Cortex of kidney (tissue), 1 donor: ENCODE measurements at places on chromosomes 2 and 18.

DNA sequence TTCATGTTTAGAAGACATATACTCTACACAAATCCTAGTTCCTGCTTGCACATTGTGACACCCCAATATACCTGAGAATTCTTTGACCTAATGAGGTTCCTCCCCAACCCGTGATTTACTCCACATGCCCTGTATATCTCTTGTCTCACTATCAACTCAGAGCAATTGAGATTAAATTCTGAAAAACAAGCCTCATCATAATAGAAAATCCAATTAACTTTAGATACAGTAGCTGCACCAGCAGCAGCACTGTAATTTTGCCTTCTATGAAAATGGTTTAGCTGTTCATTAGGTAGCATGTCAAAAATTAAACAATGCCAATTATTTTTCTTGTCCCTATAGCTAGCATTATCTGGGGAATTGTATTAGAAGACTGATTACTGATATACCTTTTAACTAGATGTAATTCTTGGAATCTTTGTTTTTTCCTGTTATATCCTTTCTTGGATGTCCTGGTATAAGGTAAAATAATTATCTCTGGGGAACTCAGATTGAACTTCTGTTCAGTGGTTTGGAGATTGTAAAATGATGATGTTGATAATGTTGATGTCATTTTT, 218.9 kb upstream of the TANK start:
- no peak for DNase-seq

DNA sequence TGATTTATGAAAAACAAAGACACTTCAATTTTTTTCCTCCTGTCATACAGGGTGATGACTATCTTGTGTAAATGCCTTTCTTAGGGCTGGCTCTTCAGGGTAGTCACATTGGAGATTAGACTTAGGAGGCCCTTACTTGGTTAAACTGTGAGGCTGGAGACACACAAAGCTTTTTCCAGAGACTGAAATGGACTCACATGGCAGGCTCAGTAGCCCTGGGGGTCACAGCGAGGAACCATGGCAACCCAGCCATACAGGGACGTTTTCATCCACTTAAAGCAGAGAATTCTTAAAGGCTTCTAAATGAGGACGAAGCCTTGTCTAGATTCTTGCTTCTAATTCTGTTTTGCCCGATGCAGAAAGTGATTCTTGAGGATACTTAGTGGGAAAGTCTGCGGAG, 57.3 kb upstream of the ZDBF2 start:
- no peak for DNase-seq

DNA sequence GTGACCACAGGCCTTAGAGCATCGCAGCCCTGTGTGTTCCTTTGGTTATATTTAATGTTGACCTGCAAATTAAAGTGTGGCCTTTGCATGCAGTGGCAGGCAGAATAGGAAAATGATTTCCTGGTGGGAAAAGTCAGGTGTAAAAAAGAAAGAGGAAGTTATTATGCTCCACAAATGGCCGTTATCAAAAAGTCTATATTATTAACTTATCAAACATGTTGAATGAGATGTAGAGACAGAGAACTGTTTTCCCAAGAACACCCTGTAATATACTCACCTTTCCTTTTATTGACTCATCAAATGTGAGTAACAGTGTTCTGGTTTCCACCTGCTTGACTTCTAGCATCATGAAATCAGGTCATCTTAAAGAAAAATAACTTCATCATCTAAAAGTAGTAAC, 35.3 kb downstream of the MEIS1 start:
- DNase-seq: no peak

- no peak for DNase-seq
These were observed 141.5 kb upstream of the NDUFV2 start for GRCh38 chr18:8960740-8961657.

GRCh38 chr2:241036397-241036963, 38.1 kb downstream of the SNED1 start:
- DNase-seq: no peak

DNA sequence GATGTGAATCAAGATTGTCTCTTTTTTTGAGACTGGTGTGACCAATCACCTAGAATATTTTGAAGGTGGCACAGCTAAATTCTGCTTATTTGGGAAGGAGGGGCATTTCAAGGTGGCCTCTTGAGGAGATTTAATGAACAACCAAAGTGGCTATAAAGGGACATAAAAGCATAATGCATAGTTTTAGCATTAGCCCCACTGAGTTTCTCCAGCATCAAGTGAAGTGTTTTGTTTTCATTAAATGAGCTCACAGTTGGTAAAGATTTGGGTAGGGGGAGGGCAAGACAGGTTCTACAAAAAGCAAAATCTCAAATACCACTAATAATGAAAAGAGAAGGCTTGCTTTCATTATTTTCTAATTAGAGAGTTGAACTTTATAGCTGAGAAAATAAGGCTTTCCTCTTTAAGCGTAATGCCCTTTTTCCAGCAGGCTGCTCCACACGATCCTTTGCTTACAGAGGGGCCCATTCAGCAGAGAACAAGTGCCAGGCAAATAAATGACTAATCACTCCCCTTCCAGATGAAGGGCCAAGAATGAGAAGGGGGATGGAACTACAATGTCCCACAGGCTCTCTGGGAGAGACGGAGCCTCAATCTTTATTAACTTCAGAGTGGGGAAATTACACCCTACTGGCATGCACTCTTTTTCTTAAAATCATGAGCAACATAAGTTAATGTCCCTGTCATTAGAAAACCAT, 35.9 kb downstream of the LHCGR start:
- no peak for DNase-seq

DNA sequence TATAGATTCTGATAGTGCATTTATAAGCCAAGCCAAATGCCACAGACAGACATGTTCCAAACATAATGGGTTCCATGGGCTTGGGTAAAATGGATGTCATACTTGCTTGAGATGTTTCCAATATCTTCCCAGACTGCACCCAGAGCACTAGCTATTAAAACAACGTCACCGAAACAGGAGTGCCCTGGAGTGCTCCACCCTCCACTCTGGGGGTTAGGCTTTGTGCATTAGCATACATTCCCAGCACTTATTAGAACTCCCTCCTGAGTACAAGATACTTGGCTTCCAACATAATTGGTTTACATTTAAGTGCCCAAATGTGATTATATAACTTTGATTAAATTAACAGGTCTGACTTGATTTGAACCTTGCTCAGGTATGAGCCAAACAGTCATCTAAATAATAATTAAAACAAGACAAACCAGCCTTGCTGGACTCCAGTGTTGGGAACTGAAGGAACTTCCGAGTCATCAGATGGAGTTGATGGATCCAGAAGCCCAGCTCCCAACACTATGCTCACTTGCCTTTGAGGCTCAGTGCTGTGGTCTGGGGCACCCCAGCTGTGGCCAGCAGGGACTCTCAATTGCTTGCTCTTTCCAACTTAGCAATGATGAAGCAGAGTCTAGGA, 60.5 kb upstream of the LGALSL start:
- no peak for DNase-seq

DNA sequence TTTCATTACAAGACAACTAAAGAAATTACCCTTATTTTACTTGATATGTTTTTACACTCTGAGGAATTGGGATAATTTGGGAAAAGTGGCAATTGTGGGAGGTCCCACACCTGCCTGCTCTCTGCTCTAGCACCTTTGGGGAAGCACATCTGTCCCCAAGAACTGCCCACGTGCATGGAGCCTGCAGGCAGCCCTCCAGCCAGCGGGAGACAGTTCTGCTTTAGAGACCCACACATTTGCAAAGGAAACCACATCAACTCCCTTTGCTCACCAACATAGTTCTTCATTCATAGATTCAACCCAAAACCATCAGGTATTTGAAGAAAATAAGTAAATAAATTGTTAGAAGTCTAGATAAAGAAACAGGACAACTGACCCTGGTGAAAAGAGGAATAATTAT, 239.9 kb upstream of the ID2 start:
- no peak for DNase-seq

- no peak for DNase-seq
These were observed 11.1 kb upstream of the SKOR2 start for GRCh38 chr18:47262301-47263149.

GRCh38 chr2:223989206-223989855, 32.1 kb downstream of the MRPL44 start:
- no peak for DNase-seq

DNA sequence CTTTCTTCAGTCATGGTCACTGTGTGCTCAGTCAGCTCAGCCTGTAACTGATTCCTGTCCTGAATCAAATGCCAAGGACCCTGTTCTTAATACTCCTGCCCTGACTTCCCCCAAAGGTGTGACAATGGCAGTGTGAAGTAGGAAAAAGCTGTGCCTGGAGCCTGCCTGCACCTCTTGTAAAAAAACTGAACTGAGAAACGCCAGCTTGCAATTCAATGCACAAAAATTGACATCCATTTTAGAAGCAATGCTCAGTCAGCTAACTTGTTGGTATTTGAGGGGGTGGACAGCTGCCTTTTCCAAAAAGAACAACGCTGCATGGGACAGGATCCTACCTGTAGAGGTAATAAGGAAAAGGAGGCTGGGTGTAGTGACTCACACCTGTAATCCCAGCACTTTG, 66.3 kb upstream of the TMEM247 start:
- no peak for DNase-seq

DNA sequence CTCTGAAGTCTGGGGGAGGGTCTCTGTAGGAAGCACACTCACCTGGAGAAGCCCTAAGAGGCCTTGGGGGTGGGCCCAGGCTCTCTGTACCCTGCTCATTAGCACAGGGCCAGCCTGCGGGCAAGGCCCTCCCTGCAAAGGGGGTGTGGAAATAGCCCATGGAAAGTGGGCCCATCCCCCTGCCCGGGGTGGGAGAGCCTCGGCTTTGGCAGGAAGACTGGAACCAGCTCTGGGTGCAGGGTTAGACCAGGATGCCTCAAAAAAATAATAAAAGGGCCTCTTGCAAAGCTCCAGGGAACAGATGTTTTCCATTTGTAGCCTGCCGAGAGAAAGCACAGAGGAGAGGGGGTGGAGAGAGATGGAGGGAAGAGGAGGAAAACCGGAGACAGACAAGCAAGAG, 98.7 kb downstream of the STPG4 start:
- no peak for DNase-seq

DNA sequence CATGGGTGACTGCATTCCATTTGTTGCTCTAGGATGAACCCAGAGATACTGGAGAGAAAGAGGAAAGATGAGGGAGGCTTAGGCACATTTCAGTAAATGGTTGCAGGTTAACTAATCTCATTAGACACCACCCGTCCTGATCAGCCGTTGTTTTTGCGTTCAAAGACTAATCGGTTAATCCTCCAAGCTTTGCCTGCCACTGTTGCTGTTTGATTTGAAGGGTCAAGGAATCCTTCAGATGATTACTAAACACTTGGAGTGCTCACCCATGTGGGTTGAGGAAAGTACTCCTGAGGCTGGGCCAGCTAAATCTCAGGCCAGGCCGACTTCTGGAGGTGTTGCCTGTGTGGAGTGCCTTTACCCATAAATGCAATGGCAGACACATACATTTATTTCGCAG, 8.6 kb downstream of the SH3RF3 start:
- no peak for DNase-seq

GRCh38 chr2:226796840-226797288, 2.8 kb downstream of the IRS1 start:
- no peak for DNase-seq

GRCh38 chr2:11419781-11420180, 46.2 kb downstream of the E2F6 start:
- DNase-seq: no peak

DNA sequence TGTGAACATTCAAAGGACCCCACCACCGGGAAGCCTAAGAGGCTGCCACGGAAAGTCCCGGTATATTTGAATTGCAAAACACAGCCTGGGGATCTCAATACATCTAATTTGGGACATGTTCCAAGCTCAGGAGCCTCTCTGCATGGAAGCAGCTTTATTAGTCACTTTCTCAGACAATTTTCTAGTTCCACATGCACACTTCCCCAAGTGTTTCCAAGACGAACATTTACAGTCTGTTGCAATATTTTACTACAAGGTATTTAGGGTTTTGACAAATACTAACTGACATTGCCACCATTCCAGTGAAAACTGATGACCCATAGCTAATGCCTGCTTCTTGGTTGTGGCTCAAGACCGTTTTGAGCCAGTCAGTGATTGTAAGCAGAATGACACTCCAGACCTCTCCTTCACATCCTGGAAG, 145.3 kb downstream of the NCKAP5 start:
- no peak for DNase-seq

GRCh38 chr2:136114382-136114781, 3.6 kb downstream of the CXCR4 start:
- no peak for DNase-seq
